ENCODE measurements at places on chromosomes 13 and 19.

- DNase-seq: no peak
Observed at GRCh38 chr13:39391761-39392160, 211.2 kb downstream of the LHFPL6 start.

- DNase-seq: no peak
Observed at GRCh38 chr13:106815545-106815944, 247.6 kb upstream of the ARGLU1 start.

DNA sequence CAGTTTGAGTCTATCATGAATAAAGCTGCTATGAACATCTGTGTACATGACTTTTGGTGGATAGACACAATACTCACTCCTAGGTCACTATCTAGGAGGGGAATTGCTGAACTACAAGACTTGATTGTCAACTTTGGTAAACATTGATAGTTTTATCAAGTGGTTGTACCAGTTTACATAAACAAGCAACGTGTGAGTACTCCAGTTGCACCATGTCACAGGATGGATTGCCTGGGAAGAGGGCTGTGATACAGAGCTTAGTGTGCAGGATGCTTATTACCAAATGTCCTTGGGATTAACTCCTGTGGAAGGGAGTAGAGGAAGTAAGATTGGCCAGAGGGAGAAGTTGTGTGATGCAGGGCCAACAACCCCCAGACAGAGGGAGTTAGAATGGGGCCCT is 37.7 kb downstream of the RAP2A start:
- DNase-seq: no peak

- no peak for DNase-seq
Observed at GRCh38 chr19:39645800-39646411, 9.8 kb upstream of the LGALS16 start.

DNA sequence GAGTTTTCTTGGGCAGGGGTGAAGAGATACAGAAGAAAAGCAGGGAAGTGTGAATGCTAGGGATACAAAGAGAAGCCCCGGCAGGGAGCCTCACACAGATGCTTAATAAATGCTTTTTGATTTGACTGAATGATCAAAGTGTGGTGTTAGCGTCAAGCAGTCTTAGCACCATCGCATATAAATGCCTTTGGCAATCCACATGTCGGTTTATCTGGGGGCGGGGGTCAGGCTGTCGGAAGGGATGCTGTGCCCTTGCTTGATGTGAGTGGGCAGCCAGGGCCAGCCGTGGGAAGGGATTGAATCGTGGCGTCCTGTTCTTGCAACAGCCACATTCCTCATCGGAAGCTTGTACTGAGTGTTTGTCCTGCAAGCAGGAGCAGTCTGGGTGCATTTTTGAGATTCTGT is 173.1 kb downstream of the LACC1 start:
- DNase-seq: no peak

DNA sequence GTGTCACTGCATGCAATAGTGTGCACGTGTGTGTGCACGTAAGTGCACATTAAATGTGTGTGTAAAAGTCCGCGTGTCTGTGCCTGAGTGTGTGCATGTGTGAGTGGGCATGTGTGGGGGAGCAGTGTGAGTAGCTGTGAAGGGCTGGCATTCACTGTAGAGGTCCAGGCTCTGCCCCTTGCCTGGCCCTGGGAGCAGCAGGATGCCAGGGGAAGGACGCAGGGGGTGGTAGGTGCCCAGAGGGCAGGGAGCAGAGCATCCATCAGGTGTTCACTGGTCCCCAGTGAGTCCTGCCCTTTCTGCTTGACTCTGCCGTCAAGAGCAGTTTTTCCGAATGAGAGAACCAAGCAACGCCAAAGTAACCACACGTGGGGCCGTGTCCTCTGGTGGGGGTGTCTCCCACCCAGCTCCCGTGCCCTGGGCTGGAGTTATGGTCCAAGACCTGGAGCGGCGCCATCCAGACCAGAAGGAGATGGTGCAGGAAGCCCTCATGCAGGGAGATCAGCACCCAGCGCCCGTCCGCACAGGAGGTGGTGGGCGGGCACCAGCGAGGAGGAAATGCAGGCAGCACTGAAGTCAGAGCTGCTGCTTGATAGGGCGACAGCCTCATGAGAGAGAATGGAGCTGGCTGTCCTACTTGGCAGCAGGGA is 68.5 kb downstream of the TEX29 start:
- peak; percentile 52 for DNase-seq

GRCh38 chr13:97339019-97339987 is 94.7 kb upstream of the RAP2A start:
- no peak for DNase-seq

DNA sequence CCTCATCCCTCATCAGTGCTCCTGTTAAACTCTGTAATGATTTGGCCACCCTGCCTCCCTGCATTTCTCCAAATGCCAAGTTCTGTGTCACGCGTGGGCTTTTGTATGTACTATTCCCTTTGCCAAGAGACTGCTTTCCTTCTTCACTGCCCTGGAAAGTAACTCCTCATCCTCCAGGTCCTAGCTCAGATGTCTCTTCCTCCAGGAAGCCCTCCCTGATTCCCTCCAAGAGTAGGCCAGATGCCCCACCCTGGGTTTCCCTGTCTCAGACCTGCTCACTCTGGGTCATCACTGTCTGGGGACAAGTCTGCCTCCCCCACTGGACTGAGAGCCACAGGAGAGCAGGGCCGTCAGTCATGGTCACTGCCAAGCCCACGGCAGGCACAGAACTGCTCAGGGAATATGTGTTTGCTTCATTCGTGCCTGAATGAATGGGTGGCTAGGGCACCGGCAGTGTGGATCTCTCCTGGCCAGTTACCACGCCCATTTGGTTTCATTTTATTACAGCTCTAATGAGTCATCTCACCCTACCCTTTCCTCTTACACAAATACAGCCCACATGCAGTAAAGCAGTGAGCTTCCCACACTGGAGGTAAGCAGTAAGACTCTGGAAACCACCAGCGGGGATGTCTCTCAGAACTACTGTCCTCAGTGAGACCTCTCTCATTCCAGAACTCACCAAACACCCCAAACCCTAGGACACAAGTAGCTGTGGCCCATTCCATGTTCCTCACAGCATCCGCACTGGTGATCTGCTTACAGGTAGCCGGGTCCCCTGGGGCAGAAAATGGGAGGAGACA is 12.1 kb upstream of the GPR4 start:
- DNase-seq: no peak

DNA sequence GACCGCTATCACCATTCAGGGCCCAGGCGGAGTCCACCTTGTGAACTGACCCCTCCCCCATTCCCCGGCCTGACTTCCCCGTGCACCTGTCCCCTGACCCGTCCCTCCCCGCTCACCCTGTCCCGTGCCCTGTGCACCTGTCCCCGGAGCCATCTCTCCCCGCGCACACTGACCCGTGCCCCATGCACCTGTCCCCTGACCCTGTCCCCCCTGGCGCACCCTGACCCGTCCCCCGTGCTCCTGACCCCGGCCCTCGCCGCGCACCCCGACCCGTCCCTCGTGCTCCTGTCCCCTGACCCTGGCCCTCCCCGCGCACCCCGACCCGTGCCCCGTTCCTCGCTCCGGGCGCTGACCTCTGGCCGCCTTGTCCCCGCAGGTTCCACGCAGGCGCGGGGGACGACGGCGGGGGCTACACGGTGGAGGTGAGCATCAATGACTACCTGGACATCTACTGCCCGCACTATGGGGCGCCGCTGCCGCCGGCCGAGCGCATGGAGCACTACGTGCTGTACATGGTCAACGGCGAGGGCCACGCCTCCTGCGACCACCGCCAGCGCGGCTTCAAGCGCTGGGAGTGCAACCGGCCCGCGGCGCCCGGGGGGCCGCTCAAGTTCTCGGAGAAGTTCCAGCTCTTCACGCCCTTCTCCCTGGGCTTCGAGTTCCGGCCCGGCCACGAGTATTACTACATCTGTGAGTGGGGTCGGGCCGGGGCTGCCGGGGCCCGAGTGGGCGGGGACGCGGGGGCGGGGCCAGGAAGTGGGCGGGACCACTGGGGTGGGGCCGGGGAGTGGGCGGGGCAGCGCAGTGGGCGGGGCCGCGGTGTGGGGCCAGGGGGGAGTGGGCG is 9.7 kb downstream of the EFNA2 start:
- no peak for DNase-seq

DNA sequence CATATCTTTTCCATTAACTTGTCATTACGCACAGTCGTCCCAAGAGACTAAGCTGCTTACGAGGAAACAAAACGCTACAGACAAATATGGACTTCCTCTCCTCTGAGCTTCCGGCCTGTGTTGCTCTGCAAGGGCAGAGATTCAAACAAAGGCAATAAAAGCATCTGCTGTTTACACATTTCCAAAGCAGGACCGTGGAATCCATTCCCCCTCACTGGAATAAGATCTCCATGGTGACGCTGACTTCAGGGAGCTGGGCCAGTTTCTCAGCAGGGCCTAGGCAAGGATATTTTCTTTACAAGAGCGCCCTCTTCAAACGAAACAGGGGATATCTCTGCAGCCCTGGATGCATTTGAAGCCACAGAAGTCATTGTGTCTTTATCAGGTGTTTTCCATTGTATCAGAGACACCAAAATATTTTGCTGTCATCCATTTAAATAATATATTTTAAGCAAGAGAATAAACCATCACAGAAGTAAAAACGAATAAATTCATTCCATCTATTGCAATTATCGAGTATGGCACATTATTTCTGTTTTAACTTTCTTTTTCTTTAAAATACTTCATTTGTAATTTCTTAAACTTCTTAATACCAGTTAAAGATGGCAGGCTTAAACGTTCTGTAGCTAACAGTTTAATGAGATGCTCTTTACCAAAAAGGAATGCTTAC is 177.5 kb downstream of the DCLK1 start:
- peak; percentile 96 for DNase-seq

DNA sequence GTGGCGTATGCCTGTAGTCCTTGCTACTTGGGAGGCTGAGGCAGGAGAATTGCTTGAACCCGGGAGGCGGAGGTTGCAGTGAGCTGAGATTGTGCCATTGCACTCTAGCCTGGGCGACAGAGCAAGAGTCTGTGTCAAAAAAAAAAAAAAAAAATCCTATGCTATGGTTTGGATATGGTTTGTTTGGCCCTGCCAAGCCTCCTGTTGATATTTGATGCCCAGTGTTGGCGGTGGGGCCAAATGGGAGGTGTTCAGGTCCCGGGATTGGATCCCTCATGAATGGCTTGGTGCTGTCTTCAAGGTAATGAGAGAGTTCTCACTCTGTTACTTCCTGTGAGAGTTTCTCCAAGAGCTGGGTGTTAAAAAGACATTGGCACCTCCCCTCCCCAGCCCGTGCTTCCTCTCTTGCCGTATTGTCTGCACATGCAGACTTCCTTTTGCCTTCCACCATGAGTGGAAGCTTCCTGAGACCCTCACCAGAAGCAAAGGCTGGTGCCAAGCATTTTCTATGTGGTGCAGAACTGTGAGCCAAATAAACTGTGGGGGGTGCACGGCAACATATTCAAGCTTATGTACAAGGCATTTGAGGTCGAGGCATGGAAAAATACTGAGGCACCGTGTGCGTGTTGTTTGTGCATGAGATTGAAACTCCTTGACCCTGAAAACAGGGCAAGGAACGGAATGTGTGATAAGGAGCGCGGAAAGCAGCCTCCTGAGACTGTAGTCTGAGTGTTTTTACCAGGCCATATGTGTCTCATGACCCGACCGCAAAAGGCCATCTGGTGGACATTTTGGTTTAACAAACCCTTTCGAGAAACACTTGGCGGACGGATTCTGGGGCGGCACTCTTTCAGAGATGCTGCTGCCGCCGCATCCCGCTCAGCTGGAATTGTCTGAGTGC is 7.3 kb downstream of the SIGLEC9 start:
- no peak for DNase-seq

DNA sequence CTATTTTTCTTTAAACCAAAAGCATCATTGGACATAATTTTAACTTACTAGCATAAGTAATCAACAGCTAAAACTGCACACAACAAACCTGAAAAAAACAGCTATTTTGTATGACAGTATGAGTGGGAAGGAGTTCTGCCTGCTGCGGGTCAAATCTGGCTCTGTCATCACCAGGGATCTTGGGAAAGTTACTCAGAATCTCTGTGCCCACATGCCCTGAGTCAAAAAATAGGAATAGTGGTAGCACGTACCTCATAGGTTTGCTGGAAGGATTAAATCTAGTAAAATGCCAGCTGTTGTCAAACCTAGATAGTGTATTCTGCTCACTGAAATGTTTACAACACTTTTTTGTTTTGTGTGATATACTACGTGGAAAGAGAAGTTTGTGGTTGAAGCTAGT is 1.1 kb downstream of the CLN5 start:
- no peak for DNase-seq

DNA sequence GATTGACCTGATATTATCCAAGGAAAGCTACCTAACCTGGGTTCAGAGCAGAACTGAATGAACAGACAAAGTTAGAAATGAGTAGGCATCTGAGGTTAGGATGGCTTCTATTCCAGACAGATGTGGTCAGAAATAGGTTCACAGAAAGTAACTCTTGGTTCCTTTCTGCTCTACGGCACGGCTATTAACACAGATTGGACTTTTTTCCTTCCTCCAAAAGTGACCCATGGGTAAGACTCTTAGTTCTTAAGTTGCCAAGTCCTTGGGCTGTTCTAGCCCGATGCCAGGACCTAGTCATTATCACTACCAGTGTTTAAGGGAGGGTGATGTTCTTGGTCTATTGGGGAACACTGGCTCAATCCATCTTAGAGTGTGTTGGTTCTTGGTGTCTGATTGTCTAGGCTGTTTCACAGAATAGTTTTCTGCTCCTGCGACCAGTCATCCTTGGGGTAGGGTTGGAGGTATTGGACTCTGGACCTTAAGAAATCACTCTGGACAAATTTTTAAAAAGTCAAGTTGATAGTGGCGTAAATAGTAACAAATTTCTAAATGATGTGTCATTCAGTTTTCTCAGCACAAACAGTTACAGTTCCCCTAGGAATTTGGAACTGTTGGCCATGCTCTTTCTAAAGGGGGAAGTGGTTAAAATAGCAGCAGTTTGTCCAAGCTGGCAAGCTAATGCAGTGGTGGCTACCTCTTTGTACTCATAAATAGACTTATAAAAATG is 60.1 kb upstream of the MYCBP2 start:
- peak; percentile 87 for DNase-seq
